ENCODE measurements at places on chromosomes 13 and 19. TPM values are rescaled to one million over a fixed set of nuclear protein-coding genes. Genes with fewer than 3 reads are reported as not detected.

SMIM7 gene
- 49.6 TPM for total RNA-seq

RAB8A gene
- total RNA-seq = 20.5 TPM

ZNF420 gene
- 5.0 TPM for total RNA-seq

DNA sequence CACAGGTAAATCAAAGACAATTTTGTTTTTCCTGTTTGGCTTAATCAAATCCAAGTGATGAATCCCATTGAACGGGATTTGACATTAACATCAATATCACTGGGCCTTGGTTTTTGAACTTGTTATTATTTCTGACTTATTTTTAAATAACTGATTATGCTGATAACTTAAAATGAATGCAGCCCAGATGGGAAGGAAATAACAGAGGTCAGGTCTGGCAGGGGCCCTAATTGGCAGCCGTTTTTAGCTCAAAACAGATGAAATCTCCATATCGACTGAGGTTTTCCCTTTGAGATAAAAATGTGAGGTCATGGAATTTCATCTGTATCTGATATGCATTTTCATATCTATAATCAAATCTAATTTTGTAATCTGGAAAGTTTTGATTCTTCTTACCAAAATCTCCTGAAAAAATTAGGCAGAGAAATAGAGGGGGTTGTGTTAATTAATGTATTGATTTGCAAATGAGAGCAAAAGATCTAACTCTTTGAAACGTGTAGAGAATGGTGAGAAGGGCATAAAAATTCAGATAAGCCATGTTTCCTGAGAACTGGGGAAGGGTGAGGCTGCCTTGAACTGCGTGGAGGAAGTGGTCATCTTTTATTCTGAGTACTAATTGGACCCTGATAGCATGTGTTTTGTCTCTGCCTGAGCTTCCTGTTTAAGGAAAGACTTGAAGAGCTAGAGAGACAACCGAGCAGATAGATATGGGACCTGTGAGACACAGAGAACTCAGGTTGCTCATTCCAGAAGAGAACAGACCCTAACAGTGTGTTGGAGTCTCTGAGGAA is 98.2 kb upstream of the C1QTNF9B start:
- DNase-seq = no peak

DNA sequence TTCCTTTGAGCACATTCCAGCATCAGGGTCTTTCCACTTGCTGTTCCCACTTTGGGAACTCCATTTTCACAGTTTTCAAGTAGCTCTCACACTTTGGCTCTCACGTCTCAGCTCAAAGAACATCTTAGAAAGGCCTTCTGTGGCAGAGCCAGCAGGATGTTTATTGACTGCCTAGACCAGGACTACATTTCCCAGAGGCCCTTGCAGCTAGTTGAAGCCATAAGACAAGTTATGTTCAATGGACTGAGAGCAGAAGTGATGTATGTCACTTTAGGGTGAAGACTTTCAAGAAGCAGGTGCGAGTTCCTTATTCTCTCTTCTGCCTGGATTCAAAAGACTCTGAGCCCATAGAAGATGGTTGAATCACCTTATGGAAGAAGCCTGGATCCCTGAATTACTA is 4.3 kb upstream of the HAUS5 start:
- DNase-seq = no peak

- no peak for DNase-seq
Measured at GRCh38 chr13:112638157-112638750, 50.3 kb upstream of the TUBGCP3 start.

- no peak for DNase-seq
Measured at GRCh38 chr19:35524181-35524837, 3.8 kb downstream of the SBSN start.

DNA sequence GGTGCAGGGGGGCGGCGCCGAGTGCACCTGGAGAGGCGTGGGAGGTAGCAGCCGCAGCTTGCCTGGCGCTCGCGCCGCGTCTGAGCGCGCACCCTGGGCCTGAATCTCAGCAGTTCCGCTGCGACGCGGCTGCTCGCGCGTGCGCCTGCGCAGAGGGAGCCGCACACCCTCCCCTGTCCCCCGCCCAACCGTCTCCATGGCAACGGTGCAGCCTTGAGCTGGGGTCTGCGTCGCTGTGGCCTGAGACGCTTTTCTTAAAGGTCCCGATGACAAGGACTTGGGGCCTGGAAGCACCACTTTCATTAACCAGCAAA is at the start of gene PNMA8B:
TSS of gene PNMA8B (minus strand) at position 82 of the 314 bp plus-strand sequence. CDS start 402 bp downstream, outside the sequence.
- peak; percentile 79 for DNase-seq
